ENCODE measurements at places on chromosomes 6 and 20. TPM values are rescaled to one million over a fixed set of nuclear protein-coding genes. Genes with fewer than 3 reads are reported as not detected.

GRCh38 chr20:61771805-61772350 is 293.8 kb downstream of the TAF4 start:
- H3K36me3 ChIP-seq = no peaks in the 10 kb centered on the region
- H3K4me3 ChIP-seq = no peak overlapping the region
- no peak overlapping the region for H3K27ac ChIP-seq
- no peak for DNase-seq

- DNase-seq = no peak
- no peak overlapping the region for H3K4me3 ChIP-seq
- no peaks in the 10 kb centered on the region for H3K27me3 ChIP-seq
- peaks cover 6% of the 10 kb centered on the region for H3K4me1 ChIP-seq
- no peak overlapping the region for H3K27ac ChIP-seq
These were observed 37.0 kb downstream of the BCKDHB start for GRCh38 chr6:80143419-80143937.

PRPH2 gene
- not detected for total RNA-seq

OLIG3 gene
- 0.44 TPM for total RNA-seq

- peaks cover 86% of the 10 kb centered on the region for H3K4me1 ChIP-seq
- no peaks in the 10 kb centered on the region for H3K27me3 ChIP-seq
- H3K4me3 ChIP-seq = no peak overlapping the region
These were observed 56.1 kb downstream of the NFATC2 start for GRCh38 chr20:51486197-51487005.

GRCh38 chr6:43887906-43888683 is 118.1 kb downstream of the VEGFA start:
- H3K4me1 ChIP-seq = no peaks in the 10 kb centered on the region

DNA sequence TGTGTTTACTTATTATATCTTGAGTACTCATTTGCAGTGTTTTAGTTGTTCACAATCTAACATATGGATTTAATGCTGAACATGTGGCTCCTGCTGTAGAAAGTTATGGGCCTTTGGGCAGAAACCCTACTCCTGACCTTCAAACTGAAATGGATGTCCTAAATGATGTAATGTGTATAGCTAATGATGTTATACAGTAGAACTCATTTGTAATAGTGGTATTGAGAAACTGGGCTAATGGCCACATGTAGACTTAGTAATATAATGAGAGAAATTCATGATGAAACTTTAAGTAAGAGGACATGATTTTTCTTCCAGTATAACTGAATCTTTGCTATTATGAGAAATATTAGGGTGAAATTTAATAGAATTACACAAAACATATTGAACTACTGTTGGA is 121.3 kb upstream of the PTPRK start:
- H3K4me3 ChIP-seq = no peak overlapping the region
- no peaks in the 10 kb centered on the region for H3K4me1 ChIP-seq
- DNase-seq = no peak
- no peaks in the 10 kb centered on the region for H3K36me3 ChIP-seq
- no peaks in the 10 kb centered on the region for H3K27me3 ChIP-seq
- H3K27ac ChIP-seq = no peak overlapping the region
